Stimulated activated CD4-positive, alpha-beta T cell treated with anti-CD3 and anti-CD28 coated beads, Interleukin-4, amount 100 ng/mL, for 48 hours (primary cell): ENCODE measurements at places on chromosomes 2 and 18.

GRCh38 chr18:8808001-8808400 is 102.6 kb downstream of the MTCL1 start:
- DNase-seq = no peak

DNA sequence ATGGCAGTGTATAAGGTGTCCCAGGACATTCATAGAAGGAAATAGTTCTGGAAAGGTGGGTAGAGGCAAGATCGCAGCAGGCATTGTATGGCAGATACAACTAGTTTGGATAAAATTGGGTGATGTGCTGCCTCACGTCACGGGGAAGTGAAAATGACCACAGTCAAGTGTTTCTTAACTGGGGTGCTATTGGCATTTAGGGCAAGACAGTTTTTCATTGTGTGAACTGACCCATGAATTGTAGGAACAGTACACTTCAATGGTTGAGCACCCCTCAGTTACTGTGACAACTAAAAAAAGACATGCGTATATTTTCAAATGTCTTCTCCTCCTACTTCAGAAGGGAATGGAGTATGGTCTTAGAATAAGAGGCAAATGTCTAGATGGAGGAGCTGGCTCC is 22.3 kb upstream of the CYRIA start:
- no peak for DNase-seq

- DNase-seq = no peak
Measured at GRCh38 chr2:46299365-46300263, 2.4 kb downstream of the EPAS1 start.

GRCh38 chr18:51191128-51191717 is 6.3 kb downstream of the MEX3C start:
- DNase-seq = no peak

GRCh38 chr2:134601264-134601663 is 117.5 kb downstream of the TMEM163 start:
- no peak for DNase-seq

DNA sequence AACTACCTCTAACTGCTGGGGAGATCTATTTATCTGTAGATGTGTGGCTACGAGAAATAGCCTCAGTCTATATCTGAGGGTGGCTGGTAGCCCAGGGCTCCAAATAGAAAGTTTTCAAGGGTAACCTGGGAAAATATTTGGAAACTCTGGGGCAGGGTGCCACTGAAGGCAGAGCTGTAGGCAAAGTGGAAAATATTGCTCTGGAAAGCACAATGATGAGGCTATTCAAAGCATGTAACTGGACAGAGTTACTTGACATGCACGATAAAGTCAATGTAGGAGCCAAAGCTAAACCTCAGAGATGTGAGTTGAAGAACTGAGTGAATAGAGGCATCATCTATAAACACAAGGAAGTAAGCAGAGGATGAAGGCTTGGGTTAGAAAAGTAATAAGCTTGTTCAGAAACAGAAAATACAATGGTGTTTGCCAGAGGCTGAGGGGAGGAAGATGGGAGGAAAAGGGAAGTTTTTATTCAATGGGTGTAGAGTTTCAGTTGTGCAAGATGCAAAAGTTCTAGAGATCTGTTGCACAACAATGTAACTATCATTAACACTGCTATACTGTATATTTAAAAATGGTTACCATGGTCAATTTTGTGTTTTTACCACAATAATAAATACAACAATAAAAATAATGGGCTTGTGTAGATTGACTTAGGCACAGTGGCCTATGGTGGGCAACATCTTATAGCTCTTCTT is 171.6 kb downstream of the MBD2 start:
- DNase-seq = no peak

DNA sequence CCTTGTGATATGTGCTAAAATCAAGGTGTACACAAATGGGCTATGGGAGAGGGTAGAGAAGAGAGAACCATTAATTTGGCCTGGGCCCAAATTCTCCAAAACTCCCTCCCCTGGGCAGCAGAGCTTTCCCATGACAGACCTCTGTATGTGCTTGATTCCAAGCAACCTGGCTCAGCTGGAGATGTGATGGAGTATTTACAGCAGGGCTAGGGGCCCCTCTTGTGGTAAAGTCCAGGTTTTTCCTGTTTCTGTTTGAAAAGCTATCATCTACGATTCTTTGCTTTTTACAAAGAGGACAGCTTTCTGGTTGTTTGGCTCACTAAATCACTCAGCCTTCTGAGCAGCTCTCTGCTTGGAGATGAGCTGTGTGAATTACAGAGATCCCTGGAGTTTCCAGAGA is 40.3 kb downstream of the KCNS3 start:
- no peak for DNase-seq

DNA sequence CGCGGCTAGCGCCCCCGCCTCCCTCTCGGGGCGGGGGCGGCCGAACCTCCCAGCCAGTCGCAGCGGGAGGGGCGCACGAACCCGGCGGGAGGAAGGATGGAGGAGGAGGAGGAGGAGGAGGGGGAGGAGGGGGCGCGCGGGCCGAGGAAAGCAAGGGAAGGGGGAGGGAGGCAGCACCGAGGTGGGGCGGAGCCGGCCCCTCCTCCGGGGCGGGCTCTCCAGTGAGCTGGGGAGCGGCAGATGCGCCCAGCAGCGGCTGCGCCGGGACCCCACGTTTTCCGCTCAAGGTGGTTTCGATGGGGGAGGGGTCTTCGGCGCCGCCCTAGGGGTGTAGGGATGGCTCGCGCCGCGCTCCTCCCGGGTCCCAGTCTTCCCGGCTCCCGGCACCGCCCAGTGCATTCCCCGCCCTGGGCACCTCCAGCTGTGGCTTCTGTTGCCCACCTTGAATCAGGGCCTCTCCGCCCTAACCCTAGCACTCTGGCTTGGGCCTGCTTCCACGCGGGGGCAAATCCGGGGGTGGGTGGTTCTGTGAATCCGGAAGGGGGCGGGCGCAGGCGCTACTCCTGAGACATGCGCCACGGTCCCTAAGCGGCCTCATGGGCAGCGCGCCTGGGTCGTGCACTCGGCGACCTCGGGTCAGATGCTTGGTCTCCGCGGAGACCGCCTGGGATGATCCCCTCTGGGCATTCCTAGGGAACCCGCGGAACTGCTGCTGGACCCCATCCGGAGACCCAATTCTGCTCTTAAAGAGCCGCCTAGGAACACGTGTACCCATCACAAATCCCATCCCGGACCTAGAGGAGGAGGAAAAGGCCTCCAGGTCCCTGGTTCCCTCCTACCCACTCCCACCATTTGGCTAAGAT is at the start of gene FBXO41:
Gene FBXO41, minus strand, starts transcription at position 183 of the 863 bp plus-strand sequence. CDS start 14,848 bp downstream, outside the sequence.
- DNase-seq = peak; percentile 72
